Putamen (tissue), 1 donor: ENCODE measurements at places on chromosomes 4 and X.
A peak's percentile ranks its signal among the peaks of the same experiment; 100 is the strongest.

GRCh38 chr4:55367084-55367722 lies 21.2 kb downstream of the SRD5A3 start:
- no peak for DNase-seq

- DNase-seq = peak; percentile 16
These were observed 3.2 kb upstream of the PCDH19 start for GRCh38 chrX:100413229-100413628.

- DNase-seq = peak; percentile 79
These were observed 33.0 kb downstream of the GEMIN8 start for GRCh38 chrX:13996650-13997049.

GRCh38 chr4:8153441-8153840 lies 5.2 kb downstream of the ABLIM2 start:
- no peak for DNase-seq

DNA sequence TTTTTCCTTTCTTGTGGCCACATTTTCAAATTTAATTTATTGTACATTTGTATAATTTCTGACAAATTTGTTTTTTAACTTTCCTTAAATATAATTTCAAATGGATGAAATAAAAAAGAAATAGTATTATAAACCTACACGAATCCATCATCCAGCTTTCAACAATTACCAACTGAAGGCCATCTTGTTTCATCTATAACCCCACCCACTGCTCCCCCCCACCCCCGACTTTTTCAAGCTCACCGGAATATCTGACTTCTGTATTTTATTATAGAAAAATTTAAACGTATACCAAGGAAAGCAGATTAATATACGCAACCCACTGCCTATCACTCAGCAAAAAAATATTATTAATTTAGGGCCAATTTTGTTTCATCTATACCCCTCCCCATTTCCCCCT lies 1.1 kb downstream of the MORF4L2 start:
- no peak for DNase-seq

DNA sequence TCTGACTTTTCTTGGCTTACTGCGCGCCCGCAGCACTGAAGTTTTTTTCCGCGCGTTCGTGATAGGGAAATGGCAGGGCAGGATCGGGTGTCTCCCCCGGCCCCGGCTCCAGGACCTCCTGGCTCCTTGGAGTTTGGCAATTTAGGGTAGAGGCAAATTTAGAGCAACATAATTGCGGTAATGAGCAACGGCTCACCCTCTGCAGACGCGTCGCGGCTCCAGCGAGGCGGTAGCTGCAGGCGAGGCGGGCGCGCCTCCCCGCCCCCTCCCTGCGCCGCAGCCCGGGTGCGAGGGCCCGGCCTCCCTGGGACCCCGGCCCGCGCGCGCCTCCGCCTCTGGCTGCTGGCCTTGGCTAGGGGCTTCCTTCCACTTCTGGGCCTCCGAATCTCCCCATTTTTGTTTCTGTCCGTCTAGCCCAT lies 6.2 kb downstream of the MSX1 start:
- no peak for DNase-seq
